ENCODE measurements at places on chromosomes 6 and 20.

- DNase-seq: no peak
Observed at GRCh38 chr20:2103461-2104153, 2.0 kb downstream of the STK35 start.

- DNase-seq: no peak
Observed at GRCh38 chr20:38147163-38147562, 17.9 kb downstream of the TGM2 start.

DNA sequence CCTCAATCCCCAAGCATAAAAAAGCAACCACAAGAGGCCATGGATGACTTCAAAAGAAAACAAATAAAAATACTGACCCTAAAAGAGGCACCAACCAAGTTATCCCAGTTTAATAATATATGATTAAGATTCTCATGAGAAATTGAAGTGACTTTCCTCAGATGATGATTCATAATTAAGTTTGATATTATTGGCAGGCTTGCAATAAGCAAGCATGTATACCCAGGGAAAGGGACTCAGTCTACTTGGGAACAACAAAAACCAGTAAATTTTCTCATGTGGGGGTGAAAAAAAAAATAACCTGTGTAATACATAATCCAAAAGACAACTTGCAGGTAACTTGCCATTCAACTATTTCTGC lies 19.6 kb downstream of the JAG1 start:
- no peak for DNase-seq

DNA sequence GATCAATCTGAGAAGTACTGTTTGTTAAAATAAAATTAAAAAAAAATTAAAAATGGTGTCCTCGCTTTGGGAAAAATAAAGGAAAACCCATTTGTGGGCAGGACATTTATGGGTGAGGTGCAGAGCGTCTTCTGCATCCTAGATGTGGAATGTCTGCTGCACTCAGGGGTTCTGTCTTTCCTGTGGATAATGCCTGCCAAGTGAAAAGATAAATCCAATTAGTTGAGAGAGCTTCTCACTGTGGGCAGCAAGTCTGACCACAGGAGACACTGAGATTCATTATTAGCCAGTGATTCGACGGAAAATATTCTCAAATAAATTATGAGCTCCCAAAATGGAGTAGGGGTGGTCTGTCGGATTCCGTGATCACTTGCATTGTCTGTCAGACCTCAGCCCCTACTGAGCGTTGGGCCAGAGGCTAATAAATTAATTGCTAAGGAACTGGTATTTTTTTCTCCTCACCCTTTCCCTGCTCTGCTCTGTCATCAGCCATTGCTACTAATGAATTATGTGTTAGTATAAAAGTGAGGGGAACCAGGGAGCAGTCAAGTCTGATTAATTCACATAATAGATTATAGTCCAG lies 10.0 kb downstream of the GMPR start:
- no peak for DNase-seq

DNA sequence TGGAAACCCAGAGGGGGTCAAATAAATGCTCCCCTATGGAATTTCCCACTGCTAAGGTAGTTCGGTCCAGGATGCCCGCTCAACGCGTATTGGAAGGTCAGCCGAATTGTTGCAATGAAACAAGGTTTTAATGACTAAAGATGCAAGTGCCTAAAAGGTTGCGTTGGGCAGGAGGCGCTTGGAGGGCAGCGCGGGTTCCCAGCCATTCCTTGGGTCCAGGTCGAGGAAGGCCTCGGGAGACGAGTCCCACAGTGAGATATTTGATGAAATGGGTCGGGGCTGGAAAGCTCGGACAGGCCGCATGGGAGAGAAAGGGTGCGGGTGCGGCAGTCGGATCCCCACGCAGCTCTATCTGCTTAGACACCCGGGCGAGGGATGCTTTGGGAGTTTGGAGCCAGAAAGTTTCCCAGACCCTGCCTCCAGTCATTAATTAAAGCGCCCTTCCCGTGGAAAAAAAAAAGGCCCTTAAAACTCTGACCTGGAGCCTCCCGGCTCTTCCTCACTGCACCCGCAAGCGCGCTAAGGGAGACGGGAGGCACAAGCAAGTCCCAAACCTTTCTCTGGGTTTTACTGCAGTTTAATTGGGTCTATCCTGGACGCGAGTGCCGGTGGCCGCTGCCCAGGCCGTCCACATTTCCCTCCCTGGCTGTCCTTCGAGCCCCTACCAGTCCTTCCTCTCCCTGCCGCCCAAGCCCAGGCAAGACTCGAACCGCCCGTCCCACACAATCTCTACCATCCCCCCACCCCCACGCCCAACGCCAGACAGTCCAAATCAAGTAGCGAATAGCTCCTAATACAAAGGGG lies 24.2 kb downstream of the TFAP2A start:
- DNase-seq: no peak

DNA sequence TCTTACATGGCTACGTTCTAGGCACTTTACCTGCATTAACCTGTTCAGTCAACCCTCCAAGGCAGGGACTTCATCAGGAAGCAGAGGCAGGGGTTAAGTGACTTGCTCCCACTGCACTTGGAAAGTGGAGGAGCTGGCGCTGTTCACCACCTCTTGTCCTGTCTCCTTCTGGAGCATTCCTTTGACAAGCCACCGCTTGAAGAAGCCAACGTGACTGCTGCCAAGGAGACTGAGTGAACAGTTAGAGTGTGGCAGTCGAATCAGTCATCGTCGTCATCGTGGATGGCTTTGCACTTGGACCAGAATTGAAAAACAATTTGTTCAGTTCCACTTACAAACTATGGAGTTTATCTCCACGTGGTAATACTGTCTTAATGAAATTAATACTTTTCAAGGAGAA lies 60.9 kb downstream of the TULP4 start:
- no peak for DNase-seq

DNA sequence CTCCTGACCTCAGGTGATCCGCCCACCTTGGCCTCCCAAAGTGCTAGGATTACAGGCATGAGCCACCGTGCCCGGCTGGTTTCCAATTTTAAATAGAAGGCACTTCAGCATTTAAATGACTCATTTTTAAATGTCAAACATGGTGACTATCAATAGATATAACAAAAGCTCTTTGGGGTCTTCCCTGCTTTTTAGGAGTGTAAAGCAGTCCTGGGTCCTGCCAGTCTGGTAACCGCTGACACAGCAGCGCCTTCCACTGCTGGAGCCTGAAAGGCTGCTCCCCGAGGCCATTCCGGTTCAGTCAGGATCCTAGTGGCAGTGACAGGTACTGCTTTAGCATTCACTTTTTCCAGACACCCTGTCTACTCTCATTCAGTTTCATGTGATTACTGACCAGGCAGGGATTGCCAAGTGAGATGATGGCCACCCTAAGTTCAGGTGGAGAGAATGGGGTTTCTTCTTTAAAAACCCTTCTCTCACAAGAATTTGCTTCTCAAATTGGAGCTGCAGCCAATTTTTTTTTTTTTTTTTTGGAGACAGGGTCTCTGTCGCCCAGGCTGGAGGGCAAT lies 5.1 kb downstream of the DIDO1 start:
- DNase-seq: no peak

- DNase-seq: no peak
Observed at GRCh38 chr20:62603907-62604785, 38.2 kb upstream of the SLCO4A1 start.

- DNase-seq: no peak
Observed at GRCh38 chr6:135066806-135067205, 12.2 kb upstream of the HBS1L start.

GRCh38 chr6:163525926-163526325 lies 111.4 kb downstream of the QKI start:
- DNase-seq: peak; percentile 7

DNA sequence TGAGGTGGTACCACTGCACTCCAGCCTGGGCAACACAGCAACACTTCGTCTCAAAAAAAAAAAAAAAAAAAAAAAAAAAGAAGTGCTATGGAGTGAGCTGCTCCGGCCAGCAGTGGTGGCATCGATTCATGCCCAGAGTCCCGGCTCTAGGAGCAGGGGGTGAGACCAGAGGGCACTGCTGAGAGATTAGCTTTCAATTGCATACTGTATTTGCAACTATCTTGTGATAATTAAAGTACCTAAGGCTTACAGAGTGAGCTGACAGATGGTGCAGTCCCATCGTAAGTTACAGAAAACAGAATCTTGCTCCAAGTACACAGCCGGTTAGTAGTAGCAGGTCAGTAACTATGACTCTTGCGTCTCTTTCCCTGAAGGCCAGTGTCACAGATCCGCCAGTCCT lies 31.5 kb downstream of the TMEM14B start:
- no peak for DNase-seq

DNA sequence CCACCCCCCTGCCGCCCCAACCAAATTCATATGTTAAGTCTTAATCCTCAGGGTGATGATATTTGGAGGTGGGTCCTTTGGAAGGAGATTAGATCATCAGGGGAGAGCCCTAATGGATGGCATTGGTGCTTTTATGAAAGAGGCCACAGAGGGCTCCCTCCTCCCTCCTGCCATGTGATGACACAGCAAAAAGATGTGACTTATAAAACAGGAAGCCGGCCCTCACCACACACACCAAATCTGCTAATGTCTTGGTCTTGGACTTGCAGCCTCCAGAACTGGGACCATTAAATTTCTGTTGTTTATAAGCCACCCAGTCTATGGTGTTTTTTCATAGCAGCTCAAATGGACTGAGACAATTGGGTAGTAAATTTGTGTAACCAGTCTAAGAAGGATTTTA lies 176.3 kb downstream of the ADGRG6 start:
- DNase-seq: no peak

GRCh38 chr6:133983099-133983939 lies 30.3 kb downstream of the TBPL1 start:
- peak; percentile 13 for DNase-seq

DNA sequence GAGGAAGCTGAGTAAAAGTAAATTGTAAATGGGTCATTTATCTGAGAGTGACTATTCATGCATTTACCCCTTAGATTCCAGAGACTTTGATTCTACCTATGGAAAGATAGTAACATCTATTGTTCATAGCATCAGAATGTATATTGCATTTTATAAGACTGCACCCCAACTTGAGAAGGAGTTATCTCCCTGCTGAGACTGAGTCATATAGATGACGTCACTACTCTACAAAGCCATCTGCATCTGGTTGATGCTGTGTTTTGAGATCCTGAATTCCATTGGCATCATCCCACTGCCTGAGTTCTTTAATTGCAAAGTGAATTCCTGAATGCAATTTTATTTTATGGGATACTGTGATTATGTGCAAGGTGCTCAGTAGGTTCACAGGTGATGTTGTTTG lies 444.0 kb upstream of the SLC35B3 start:
- DNase-seq: no peak

DNA sequence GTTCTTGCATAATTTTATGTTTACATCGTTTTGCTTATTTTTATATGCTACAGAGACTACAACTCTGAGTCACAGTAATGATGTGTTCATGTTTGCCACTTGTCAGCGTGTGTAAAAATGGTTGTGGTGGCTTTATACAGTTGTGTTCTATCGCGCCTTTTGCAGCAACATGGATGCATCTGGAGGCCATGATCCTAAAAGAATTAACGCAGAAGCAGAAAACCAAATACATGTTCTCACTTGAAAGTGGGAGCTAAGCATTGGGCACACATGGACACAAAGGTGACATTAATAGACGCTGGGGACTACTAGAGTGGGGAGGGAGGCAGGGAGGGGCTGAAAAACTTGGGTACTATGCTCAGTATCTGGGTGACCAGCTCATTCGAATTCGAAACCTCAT lies 996 bp upstream of the SEC23B start:
- DNase-seq: no peak
